ENCODE measurements at places on chromosomes 2 and 18. TPM values are rescaled to one million over a fixed set of nuclear protein-coding genes. Genes with fewer than 3 reads are reported as not detected.

DNA sequence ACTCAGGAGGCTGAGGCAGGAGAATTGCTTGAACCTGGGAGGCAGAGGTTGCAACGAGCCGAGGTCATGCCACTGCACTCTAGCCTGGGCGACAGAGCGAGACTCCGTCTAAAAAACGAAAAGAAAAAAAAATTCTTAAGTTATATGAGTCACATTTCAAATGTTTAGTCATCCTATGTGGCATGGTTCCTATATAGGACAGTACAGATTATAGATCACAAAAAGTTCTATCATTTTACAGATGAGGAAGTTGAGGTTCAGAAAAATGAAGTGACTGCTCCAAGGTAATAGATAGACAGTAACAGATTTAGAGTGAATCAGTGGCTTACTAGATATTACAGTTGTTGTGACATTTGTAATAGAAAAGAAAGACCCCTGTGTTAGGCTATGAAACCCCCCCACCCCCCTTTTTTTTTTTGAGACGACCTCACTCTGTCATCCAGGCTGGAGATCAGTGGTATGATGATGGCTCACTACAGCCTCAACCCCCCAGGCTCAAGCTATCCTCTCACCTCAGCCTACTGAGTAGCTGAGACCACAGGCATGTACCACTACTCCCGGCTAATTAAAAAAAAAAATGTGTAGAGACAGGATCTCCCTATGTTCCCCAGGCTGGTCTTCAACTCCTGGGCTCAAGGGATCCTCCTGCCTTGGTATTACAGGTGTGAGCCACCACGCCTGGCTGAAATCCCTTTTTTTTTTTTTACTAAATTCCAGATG lies 22.7 kb downstream of the PTPN4 start:
- no peak for DNase-seq

GRCh38 chr2:72915907-72916742 lies 1.2 kb upstream of the EMX1 start:
- peak; percentile 45 for DNase-seq

DNA sequence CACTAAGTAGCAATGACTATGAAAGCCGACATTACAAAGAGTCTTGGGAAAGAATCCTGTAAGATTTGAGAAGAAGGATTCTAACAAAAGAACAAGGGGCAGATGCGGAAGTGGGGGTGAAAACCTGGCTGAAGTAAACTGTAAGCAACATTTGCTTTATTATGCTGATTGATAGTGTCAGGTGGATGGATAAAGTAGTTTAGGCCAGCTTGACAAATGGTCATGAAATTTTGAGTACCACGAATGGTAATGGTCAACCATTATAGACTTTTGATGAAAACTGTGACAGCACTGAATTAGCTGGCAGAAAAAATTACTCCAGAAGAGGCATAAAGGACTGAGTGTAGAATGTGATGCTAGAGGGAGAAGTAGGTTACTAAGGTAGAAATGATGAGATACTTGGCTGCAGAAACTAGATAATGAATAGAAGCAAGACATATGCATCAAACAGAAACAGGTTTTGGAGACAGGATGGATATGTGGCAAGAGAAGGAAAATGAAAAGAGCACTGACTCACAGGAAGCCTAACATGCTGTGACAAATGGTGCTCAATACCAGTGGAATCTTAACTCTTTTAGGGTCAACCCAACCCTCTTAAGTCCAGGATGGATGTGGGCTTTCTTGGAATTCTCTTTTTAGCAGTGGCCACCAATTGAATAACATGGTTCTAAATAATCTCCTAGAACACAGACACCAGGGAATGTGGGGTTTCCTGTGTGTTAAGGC lies 6.8 kb downstream of the THUMPD2 start:
- no peak for DNase-seq

DNA sequence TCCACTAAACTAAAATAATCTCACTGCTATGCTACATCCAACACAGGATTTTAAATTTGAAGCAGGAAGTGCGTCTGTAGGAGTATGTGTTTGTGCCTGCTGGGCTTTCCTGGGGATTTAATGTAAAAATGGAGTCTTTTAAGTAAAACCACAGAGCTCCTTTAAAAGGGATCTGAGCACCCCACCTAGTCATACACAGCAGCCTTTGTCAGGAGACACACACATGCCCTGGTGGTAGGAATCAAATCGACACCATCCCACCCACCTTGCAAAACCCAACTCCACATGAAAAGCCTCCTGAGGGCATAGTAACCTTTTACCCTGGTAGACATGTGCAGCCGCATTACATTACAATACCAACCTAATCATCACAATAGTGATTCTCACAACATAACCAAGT lies 29.1 kb downstream of the UXS1 start:
- no peak for DNase-seq

DNA sequence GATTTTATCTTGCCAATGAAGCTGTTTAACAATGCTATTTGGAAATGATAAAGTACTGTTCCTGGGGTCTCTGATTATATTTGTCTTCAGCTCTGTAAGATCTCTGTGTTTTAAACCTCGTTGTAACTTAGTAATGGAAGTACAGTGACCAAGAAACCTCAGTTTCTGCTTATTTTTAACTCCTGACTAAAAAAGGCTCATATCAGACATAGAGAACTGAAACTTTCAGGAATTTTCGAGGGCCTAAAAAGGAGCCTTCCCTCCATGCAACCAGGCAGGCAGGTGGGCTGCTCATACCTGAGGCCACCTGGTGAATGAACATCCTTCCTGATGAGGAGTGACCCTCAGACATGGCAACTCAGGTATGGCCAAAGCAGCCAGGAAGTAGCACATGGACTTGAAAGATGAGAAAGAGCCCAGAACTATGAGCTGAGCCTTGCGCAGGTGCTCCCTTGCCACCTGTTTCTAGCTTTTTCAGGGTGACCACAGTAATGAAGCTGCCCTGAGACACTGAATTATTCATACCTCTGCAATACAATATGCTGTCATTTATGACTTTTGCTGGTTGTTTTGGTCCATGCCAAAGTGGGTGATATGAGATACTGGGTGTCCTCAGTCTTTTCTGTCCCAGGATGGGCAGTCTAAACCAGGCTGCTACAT lies 23.9 kb downstream of the MYO3B start:
- DNase-seq = no peak

DNA sequence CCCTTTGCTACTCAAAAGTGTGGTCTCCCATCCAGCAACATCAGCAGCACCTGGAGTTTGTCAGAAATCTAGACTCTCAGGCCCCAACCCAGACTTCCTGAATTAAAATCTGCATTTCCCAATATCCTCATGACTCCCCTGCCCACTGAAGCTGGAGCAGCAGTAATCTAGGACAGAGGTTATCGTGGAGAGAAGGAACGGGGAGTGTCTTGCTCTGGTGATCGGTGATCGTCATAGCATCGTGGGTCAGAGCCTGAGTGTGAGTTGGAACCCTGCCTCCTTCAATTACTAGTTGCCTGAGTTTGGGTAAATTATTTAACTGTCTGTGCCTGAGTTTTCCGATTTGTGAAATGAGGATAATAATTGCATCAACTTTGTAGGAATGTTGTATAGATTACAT lies 217.3 kb upstream of the ATP5MC3 start:
- no peak for DNase-seq

GRCh38 chr2:55899881-55900280 lies 23.7 kb downstream of the EFEMP1 start:
- no peak for DNase-seq

GRCh38 chr2:45293182-45293581 lies 283.9 kb upstream of the SIX2 start:
- DNase-seq = no peak

GRCh38 chr2:37615804-37616676 lies 55.4 kb downstream of the CDC42EP3 start:
- DNase-seq = no peak

- DNase-seq = peak; percentile 78
Observed at GRCh38 chr18:34809451-34810072, 99.5 kb downstream of the DTNA start.

- no peak for DNase-seq
Observed at GRCh38 chr2:65267008-65267407, 39.4 kb downstream of the ACTR2 start.

GRCh38 chr18:49031511-49032188 lies 80.9 kb upstream of the SMAD7 start:
- peak; percentile 74 for DNase-seq

DNA sequence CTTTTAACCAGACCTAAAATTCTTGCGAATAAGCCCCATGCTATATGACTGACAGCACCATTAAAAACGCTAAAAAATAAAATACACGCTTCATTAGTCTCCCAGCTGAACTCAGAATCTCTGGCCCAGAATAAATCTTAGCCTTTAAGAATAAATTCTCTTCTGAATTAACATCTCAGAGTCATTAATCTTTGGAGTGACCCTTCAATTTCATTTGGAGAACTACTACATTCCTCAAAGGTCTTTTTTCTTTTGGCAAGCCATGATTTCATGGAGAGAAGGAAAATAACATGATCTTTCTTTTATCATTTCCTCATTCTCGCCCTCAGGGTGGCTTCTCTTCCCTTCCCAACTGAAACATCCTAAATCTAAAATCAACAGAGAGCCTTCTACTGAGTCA lies 259.0 kb downstream of the AFF3 start:
- no peak for DNase-seq

DNA sequence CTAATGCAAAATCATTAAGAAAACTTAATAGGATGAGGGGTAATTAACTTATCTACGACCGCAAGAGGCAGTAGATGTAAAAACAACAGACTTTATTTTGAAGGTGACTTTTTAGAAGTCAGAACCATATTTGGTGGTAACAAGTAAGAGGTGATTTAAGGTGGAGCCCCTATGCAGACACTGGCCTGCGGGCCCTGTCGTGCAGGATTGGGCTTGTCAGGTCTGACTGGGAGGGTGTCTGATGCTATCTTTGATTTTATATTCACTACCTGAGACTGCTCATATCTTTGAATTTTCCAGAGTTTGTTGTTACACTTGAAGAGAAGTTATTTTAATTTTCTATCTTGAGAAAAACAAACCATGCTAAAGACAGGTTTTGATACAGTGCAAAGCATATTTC lies 29.1 kb upstream of the SCLY start:
- DNase-seq = no peak

- no peak for DNase-seq
Observed at GRCh38 chr18:59898609-59899297, 1.0 kb upstream of the PMAIP1 start.

DNA sequence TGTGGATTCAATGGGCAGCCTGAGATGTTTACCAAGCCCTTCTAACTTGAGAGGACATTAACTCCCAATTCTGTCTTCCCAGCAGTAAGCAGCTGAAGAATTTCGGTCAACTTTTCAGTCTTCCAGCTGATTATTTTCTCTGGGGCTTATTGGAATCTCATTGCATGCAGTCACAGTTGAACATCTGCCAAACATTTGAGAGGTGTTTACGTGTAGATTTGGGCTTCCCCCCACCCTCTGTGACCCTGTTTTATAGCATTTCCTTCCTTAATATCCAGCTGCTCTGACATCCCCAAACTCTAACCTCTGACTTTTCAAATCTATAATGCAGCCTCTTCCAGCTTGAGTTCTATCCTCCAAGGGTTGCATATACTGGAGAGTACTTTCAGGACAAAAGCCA lies 16.5 kb upstream of the VIT start:
- no peak for DNase-seq

DNA sequence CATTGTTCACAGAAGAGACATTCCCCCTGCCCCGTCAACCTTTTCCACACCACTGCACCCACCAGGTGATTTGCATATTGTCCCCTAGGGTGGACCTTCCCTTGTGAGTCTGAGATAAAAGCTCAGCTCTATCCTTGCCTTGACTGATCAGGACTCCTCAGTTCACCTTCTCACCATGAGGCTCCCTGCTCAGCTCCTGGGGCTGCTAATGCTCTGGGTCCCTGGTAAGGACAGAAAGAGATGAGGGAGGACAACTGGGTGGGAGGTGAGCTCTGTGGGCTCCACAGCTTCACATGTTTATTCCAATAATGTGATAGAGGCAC lies 1160.1 kb downstream of the RPIA start:
- no peak for DNase-seq

DNA sequence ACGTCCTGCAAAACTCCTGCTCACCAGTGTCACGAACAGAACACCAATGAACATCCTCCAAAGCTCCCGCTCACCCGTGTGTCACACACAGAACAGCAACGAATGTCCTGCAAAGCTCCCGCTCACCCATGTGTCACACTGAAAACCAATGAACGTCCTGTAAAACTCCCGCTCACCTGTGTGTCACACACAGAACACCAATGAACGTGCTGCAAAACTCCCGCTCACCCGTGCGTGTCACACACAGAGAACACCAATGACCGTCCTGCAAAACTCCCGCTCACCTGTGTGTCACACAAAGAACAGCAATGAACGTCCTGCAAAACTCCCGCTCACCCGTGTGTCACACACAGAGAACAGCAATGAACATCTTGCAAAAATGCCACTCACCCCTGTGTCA lies 20.5 kb upstream of the FAM110C start:
- DNase-seq = no peak

DNA sequence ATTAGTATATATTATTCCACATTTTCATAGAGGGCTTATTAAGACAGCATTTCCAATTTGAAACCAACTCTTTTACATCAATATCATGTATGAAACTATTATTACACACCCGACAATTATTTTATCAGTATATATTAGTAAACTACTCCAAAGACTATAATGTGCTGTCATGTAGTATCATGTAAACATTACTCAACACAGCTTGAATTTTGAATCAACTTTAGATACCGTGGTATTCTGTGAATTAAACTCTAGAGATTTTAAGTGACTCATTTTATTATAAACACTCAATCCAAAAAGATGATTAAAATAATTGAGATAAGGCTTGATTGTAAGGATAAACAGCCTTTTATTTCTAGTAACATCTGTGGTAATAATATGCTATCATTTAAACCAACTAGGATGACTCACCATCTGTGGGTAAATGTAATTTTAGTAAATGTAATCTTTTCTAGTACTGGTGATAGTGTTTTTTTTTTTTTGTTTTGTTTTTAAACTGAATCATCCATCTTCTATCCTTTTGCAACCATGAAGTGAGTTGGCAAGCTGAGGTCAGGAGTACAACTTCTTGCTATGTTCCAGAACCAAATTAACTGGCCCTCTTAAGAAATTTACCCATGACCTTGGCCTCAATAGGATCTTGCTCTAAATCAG lies 144.3 kb upstream of the SMAD7 start:
- DNase-seq = no peak

GRCh38 chr2:238728330-238729260 lies 119.3 kb upstream of the TWIST2 start:
- DNase-seq = peak; percentile 74

GRCh38 chr18:48957136-48957535 lies 6.4 kb upstream of the SMAD7 start:
- no peak for DNase-seq

IL1R2 gene
- total RNA-seq = 38.3 TPM

EGR4 gene
- not detected for total RNA-seq

CYRIA gene
- 12.8 TPM for total RNA-seq

ALPI gene
- not detected for total RNA-seq

KDM3A gene
- total RNA-seq = 75.3 TPM

SERPINB10 gene
- total RNA-seq = not detected

TUBA3E gene
- total RNA-seq = not detected

ALK gene
- 0.30 TPM for total RNA-seq

HYCC2 gene
- total RNA-seq = 31.4 TPM

HAUS1 gene
- 17.4 TPM for total RNA-seq

BOLL gene
- not detected for total RNA-seq

STPG4 gene
- total RNA-seq = 0.90 TPM
